ENCODE measurements at places on chromosomes 7 and 10.

GRCh38 chr7:150620061-150620460 is 12.1 kb downstream of the GIMAP6 start:
- no peak for DNase-seq

DNA sequence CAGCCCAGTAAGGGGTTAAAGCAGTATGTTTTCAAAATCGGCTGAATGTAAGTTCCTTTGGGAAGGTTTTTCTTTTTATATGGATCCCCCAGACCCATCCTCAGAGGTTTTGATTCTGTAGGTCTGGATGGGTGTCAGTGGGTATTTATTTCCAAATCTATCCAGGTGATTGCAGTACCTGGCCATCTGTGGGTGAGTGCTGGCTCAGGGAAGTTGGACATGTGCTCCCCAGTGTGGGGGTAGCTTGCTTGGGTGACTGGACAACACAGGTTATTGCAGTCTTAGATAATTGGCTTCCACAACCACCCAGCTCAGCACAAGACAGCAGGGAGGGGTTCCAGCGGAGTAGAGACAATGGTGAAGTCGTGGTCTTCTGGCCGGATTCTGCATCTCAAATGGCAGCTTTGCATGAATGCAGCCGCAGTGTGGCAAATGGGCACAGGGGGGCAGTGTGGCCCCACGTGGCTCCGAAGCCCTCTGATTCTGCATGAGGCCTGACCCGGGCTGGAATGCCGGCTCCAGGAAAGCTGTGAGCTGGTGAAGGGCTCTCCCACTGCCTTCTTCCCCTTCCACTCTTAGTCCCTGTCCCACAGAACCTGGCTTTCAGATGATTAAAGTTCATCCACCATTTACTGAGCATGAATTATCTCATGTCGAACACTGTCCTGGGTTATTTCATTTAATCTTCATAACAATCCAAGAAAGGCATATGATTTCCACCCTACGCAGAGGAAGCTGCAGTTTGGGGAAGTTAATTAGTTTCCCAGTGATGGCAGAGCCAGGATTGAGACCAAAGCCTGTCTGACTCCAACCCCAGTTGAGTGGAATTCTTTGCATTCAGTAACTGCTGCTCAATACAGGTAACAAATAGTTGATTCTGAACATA is 64.5 kb upstream of the SYPL1 start:
- peak; percentile 55 for DNase-seq

GRCh38 chr10:131936736-131937135 is 35.9 kb downstream of the PPP2R2D start:
- DNase-seq = no peak

DNA sequence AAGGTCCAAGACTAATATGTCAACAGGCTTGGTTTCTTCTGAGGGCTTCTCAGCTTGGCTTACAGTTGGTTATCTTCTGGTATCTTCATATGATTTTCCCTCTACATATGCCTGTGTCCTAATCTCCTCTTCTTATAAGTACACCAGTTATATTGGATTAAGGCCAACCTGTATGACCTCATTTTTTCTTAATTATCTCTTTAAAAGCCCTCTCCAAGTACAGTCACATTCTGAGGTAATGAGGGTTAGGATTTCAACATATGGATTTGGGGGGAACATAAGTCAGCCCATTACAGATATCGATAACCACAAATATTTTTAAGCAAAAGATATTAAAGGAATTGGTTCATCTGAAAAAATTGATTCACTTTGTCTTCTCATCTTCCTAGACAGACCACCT is 49.2 kb downstream of the IQUB start:
- no peak for DNase-seq

GRCh38 chr7:32108651-32109050 is 38.4 kb upstream of the PDE1C start:
- DNase-seq = no peak

GRCh38 chr10:43594944-43595589 is 11.2 kb upstream of the ZNF485 start:
- DNase-seq = peak; percentile 56

- DNase-seq = no peak
Measured at GRCh38 chr10:86401588-86402282, 35.1 kb upstream of the GRID1 start.

- DNase-seq = peak; percentile 79
Measured at GRCh38 chr7:104943502-104944343, 70.3 kb upstream of the KMT2E start.

- DNase-seq = no peak
Measured at GRCh38 chr7:148865283-148865682, 18.8 kb downstream of the EZH2 start.

DNA sequence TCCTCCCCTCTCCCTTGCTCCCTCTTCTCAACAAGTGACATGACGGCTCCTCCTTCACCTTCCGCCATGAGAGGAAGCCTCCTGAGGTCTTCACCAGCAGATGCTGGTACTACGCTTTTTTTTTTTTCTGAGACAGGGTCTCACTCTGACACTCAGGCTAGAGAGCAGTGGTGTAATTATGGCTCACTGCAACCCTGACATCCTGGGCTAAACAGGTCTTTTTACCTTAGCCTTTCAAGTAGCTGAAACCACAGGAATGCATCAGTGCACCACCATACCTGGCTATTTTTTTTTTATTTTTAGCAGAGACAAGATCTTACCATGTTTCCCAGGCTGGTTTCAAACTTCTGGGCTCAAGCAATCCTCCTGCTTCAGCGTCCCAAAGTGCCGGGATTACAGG is 43.6 kb downstream of the MDH2 start:
- no peak for DNase-seq

DNA sequence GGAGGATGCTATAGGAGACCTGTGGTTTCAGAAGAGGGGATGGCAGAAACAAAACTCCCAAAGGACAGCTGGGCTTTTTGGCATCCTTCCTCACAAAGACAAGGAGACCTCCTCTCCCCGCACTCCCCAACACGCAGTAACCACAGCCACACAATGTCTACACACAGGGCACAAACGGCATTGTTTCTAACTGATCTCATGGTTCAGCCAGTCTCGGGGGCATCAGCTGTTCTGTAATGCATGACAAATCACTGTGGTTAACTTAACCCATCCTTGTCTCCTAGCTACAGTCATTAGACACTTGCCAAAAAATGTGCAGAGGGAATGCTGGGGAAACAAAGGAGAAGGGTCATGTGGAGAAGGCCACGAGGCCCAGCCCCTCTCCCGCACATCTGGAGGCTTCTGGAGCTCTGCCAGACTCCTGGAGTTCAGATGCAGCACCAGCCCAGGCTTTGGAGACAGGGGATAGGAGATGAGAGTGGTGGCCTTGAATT is 7.6 kb upstream of the ADAMTS14 start:
- no peak for DNase-seq

DNA sequence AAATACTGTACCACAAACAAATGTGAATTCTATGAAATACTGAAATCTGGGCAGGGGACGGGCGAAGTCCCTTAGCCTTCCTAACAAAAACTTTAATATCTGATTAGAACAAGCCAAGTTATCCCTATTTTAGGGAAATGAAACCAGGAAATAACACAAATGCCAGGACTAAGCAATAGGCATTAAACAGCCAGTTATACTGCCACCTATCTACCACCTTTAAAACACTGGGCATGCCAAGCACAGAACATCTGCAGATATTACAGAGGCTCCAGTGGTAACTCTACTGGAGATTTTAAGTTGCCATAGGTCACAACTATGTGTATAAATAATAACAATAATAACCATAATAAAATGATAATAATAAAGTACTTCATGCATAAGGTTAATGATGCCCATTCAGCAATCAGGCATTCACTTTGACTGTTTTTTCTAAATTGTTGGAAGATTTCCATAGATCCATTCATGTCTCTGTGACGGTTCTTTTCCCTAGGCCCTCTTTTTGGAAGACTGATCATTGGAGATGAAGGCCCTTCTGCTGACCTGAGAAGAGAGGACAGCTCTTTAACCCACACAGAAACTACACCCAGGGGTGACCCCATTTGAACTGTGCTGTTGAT is 195.7 kb downstream of the CACNA2D1 start:
- DNase-seq = peak; percentile 58

- no peak for DNase-seq
Measured at GRCh38 chr7:79495544-79496272, 42.2 kb upstream of the MAGI2 start.

DNA sequence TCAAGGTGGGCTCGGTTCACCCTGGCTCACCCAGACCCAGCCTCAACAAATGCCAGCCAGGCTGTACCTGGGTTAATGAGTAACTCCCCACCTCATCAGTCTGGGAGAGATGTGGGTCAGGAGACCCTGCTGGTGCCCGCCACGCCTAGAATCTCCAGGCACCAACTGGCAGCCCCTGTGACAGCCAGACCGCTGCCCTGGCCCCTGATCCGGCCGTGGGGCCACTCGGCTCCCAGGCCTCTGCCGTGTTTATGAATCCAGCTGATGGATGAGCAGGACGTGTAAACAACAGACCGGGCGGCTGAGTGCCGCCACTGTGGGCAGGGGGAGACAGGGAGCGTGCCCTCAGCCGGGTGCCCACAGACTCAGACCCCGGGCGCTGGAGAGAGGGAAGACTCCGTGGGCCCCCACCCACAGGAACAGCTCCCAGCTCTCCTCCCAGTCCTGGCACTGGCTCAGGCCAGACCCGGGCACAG is 34.0 kb upstream of the PDGFA start:
- DNase-seq = no peak

DNA sequence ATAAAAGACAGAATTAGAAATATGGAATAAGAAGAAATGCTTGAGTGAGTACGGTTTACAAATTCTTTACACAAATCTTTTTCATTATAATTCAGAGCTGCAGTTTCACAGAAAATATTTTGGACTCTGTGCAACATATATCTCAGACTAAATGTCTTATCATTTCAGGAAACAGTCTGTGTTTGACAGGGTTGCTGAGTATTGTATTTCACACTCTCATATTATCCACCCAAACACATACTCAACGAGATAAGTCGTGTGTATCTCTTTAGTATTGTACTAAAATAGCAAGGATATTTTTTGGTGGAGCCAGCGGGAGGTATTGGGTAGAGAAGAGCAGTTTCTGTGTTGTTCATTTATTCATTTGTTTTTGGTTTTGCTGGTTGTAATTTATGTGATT is 39.0 kb upstream of the SLC39A12 start:
- DNase-seq = no peak

DNA sequence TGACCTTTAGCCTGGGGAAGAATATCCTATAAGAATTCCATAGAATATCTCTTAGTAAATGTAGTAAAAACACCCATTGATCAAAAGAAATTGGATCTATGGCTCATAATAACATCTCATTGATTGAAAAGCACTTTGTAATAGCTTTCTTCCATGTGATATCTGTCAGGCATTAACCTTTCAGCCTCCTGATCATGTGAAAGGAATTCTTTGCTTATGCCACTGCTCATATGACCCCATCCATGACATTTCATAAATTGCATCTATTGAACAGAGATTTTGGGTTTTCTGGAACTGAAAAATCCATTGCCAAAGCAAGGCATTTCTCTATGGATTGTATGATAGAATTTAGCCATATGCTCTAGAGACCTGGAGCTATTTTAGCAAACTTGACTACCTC is 519.3 kb upstream of the PFKP start:
- no peak for DNase-seq

DNA sequence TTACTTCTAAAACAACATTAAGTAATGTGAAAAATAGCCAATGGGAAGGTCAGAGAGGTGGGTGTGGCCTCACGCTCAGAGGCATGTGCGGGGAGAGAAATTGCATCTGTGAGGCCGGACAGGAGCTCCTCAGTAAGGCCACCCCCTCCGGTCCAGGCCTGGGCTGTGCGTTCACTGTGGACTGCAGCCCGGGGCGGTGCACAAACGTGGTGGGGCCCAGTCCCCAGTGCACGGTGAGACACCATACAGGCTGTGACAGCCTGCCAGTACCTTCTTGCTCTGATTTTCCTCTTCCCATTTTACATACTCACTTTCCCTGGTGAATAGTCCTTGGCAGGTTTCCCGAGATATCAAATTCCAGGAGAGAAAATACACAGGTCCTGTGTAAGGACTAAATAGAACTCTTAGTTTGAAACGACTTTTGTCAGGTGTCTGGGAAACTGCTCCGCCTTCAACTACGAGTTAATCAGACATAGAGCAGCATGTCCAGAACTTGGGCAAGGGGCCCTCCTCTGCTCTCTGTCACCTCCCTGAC is 174.1 kb upstream of the MKI67 start:
- DNase-seq = no peak

GRCh38 chr7:129702761-129703338 is 91.3 kb downstream of the NRF1 start:
- DNase-seq = no peak

DNA sequence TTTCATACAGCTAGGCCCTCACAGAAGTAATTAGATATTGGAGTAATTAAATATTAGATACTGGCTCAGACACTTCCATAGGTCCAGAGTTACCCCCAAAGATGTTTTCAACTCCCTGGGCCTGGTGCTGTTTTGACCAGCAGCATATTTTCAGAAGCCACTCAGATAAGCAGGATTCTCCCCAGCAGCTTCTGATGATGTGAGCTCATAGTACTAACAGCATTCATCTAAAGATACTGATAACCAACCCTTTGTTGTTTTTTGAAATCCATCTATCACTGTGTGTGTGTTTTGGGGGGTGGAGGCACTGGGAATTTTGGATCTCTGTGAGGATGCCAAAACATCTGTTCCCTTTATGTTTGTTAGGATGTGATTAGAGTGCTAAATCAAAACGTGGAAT is 52.7 kb downstream of the VPS50 start:
- DNase-seq = no peak

- no peak for DNase-seq
Measured at GRCh38 chr7:30514177-30514576, 9.5 kb upstream of the GGCT start.

DNA sequence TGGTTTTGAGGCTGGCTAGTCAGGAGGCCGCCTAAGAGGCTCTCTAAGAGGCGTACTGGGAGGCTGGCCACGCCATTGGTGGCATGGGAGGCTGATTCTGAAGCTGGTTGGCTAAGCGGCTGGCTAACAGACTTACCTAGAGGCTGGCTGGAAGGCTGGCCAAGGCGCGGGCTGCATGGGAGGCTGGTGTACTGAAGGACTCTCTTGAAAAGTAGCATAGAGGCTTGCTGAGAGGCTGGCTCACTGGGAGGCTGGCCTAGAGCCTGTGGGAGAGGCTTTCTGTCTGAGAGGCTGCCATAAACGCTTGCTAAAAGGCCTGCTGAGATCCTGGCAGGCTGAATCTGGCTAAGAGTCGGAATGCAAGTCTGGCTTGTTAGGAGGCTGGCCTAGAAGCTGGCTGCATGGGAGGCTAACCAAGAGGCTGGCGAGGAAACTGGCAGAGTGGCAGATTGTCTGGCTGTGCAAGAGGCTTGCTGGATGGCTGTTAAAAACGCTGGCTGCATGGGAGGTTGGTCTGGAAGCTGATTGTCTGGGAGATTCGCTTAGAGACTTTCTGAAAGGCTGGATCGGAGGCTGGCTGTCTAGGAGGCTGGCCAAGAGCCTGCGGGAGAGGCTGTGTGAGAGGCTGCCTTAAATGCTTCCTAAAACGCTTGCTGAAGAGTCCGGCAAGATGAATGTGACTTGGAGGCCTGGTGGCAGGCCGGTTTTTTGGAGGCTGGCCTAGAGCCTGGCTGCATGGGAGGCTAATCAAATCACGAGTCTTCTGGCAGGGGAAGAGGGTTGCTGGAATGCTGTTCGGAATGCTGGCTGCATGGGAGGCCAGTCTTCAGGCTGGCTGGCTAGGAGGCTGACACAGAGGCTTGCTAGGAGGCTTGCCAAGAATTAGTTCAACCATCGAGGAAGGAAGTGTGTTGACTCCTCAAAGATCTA is 134.2 kb downstream of the OR13A1 start:
- DNase-seq = no peak

- DNase-seq = no peak
Measured at GRCh38 chr10:101880232-101880573, 36.6 kb upstream of the KCNIP2 start.

- DNase-seq = no peak
Measured at GRCh38 chr7:2807460-2807844, 36.7 kb downstream of the GNA12 start.

GRCh38 chr10:88668465-88668864 is 4.2 kb downstream of the LIPF start:
- no peak for DNase-seq

Measured in Kasumi-1 (cell line).